ENCODE measurements at places on chromosomes 4 and X.

- DNase-seq = peak; percentile 52
Measured at GRCh38 chr4:152304220-152304619, 231.7 kb downstream of the FBXW7 start.

- DNase-seq = peak; percentile 48
Measured at GRCh38 chr4:107736924-107737448, 17.0 kb upstream of the PAPSS1 start.

GRCh38 chr4:78220283-78220682, 163.2 kb downstream of the FRAS1 start:
- no peak for DNase-seq

DNA sequence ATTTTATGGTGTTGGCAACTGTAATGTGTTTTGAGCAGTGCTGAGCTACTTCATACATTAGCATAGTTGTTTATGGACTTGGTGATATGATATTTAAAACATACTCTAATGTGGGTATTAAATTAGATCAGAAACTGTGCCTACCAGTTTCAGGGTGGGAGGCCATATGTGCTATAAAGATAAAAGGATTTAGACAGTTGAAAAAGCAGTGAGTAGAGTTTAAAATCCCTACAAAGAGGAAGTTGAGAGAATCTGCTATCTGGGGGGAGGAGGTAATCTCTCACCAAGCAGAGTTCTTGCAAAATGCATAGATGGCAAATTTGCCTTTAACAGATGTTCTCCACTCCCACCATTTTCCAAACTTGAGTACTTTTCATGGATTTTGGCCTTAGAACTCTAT, 154.5 kb downstream of the SPOCK3 start:
- DNase-seq = no peak

- DNase-seq = no peak
Measured at GRCh38 chrX:29044423-29045184, 457.4 kb downstream of the IL1RAPL1 start.

GRCh38 chrX:71214604-71215337, 8.3 kb upstream of the GJB1 start:
- no peak for DNase-seq

- DNase-seq = peak; percentile 24
Measured at GRCh38 chrX:38805432-38806389, 4.5 kb downstream of the MID1IP1 start.

GRCh38 chr4:158622251-158622650, 49.4 kb downstream of the C4orf46 start:
- no peak for DNase-seq

- DNase-seq = no peak
Measured at GRCh38 chrX:17595456-17596035, 141.7 kb upstream of the SCML1 start.

- DNase-seq = no peak
Measured at GRCh38 chr4:140867356-140867755, 111.2 kb upstream of the TBC1D9 start.

- DNase-seq = peak; percentile 55
Measured at GRCh38 chr4:112604589-112604988, 32.1 kb downstream of the ZGRF1 start.
